ENCODE measurements at places on chromosomes 11 and 22.

GRCh38 chr11:109512680-109513079 is 90.7 kb downstream of the C11orf87 start:
- no peak for DNase-seq

- no peak for DNase-seq
Measured at GRCh38 chr22:46436595-46437175, 100.7 kb downstream of the CELSR1 start.

DNA sequence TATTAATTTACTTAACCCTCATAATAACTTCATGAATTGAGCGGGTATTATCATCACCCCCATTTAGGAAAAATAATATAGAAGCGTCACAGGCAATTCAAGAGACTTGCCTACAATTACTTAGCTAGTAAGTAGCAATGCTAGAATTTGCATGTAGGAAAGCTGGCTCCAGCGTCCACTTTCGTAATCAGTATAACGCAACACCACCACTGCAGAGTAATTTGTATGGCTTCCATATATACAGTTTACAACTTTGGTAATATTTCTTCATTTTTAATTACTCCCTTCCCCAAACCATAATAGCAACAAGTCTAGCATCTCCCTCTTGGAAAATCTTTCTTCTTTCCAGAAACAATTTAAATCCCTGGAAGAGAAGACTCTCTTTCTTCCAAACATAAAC is 89.9 kb upstream of the OR5AK2 start:
- DNase-seq: no peak

GRCh38 chr22:45672564-45673481 is 1.2 kb downstream of the ATXN10 start:
- no peak for DNase-seq
